NCI-H748 treated with DMSO at 0.1 percent for 48 hours (cell line): ENCODE measurements at places on chromosomes 5 and 9.
A peak's percentile ranks its signal among the peaks of the same experiment; 100 is the strongest.

DNA sequence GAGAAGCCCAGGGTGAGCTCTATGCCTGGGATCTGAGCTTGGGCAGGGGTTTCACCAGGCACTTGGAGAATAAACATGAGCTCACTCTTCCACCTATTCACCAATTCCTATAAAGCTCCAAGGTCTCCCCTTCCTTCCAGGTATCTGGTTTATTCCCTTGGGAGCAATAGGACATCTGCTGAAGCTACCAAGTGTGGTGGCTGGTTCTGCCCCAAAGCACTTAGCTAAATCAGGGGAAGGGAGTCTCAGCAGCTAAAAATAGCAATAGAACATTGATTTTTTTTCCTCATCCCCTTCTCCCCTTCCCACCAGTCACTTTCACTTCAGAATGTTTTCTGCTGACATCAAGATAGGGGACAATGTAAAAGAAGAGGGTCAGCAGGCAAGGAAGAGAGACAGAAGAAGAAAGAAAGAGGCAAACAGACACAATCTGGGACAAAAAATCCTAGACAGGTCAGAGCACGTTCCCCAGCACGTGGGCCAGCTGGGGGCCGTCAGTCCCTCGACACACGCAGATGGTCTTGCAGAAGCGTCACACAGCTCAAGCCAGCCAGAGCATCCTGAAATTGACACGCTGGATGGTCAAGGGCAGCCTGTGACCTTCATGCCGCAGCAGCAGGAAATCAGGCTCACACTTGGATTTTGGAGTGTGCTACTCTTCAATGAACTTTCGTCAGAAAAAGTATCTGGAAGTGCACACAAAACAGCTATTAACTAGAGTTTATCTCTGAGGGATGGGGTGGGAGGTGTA is 176.0 kb downstream of the ZNF608 start:
- DNase-seq, result no peak

DNA sequence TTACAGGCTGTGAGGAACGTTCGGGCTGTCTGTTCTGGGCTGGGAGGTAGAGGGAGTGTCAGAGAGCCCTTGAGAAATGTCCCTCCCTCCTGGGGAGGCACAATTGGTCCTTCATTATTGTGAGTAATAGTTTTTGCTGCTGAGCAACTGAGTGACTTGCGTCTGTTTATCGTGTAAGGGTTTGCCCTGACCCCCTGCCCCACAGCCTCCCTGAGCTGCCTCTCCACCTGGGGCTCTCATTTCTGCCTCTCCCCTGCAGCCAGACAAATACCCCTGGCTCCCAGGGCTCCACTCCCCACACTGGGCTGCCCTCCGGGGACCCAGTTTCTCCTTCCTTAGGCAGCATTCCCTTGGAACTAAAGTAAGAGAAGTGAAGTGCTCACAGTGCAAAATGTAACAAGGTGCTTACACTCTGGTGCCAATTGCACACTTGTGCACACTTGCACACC is 174.9 kb upstream of the MVB12B start:
- DNase-seq, result peak; percentile 77

GRCh38 chr5:60387051-60387440 is 312.9 kb downstream of the DEPDC1B start:
- no peak for DNase-seq

DNA sequence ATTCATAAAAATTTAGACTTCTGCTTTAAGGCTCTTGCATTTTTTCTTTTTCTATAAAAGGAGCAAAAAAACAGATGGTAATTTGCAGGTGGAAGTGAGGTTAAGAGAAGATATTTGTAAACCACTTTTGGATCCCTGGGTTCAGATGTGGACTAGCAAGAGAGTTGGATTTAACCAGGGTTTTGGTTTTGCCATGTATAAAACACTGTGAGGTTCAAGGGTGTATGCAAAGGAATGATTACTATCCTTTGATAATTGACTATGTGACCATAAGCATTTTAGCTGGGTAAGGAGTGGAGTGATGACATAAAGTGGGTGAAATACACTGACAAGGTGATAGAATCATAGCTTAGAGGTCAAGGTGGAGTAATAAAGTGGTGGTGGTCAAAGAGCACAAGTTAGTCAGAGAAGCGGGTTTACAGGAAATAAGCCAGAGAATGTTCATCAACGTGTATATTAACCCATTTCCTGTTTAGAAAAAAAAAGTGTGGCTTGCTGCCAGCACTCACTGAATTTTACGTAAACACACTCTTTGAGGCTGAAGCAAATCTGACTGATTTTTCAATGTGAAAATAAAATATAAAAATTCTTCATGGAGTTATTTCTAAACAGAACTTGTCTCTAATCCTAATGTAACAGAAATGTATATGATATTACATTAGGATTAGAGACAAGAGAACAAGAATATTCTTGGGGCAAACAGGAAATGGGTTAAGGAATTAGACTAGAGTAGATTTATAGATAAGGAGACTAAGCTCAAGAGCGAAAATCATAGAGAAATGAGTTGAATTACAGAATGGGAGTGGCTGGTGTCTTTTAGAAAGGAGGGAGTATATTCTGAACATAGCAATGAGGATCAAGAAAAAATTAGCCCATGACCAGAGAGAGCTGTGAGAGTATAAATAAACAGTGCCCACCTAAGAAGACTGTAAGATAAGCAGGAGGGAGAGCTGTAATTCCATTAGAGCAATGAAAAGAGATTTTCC is 74.5 kb downstream of the CDKN2A start:
- DNase-seq, result peak; percentile 2

DNA sequence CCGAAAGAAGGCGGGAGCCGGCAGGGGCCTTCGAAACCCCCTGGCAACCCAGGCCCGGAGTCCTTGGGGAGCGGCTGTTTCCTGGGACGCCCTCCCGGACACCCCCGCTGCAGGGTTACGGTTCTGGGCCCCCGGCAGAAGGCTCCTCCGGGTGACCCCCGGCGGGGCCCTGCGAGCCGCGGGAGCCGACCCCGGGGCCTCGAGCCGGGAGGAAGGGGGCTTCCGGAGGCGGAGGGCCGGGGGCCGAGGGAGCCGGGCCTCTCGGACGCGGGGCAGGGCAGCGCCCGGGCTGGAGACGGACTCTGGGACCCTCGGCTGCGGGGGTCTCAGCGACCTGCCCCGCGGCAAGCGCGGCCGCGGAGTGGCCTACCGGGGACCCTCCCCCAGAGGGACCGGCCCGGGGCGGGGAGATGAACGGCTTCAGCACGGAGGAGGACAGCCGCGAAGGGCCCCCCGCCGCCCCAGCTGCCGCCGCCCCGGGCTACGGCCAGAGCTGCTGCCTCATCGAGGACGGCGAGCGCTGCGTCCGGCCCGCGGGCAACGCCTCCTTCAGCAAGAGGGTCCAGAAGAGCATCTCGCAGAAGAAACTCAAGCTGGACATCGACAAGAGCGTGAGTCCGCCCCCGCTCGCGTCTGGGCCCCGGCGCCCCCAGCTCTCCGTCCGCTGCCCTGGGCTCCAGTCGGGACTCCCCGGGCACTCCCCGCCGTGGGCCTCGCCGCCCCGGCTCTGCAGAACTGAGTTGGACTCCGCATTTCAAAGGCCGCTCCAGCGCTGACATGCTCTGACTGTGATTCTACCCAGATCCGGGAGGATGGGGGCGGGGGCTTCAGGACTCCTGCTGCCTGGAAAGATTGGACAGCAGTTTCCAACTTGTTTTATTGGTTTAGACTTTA is 645 bp downstream of the SAP30L start:
- DNase-seq, result no peak

GRCh38 chr5:140260089-140260656 is 42.7 kb downstream of the PFDN1 start:
- no peak for DNase-seq

GRCh38 chr5:112289465-112289864 is 129.6 kb downstream of the EPB41L4A start:
- DNase-seq, result no peak

DNA sequence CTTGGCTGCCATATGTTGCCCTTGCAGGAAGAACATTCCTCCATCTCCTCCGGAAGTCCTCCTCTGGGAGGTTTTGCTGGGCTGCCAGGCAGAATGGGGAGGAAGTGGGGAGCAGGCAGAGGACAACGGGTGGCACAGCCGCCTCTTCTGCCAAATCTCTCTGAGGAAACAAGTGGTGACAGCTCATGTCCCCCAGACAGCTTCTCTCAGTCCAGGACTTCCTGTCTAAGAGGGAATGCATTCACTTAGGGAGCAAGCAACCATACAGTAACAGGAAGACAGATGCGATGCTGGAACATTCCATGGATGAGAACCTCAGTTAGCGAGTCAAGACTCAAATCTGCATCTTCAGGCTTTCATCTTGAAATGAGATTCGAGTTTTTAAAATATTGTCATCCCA is 701.0 kb downstream of the SEMA5A start:
- DNase-seq, result no peak

DNA sequence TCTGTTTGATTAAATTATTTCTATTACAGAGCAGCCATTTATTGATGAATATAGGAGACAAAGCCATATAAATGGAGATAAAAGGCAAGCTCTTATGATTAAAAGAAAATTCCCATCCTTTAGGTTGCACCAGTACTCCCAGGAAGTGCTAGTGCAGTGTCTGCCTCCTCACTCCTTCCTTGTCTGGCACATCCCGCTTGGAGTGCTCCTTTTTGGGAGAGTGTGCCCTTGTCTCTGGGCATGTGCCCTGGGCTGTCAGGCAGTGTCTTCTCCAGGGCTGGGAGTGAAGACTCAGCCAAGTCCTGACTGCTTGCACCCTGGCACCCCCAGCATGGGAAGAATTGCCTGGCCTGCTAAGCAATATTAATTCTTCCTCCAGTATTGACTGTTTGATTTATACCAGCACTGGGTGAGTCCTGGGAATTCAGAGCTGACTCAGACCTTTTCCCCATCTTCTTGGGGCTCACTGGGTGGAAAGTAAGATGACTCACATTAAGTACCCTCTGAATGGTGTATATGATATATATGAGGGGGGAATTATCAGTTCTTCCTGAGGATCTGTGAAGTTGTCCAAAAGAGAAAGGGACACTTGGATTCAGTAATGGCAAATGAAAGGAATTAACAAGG is 62.1 kb downstream of the ZSWIM6 start:
- no peak for DNase-seq
